ENCODE measurements at places on chromosomes 6 and 20. TPM values are rescaled to one million over a fixed set of nuclear protein-coding genes. Genes with fewer than 3 reads are reported as not detected.

GRCh38 chr6:22732176-22732970, 163.0 kb downstream of the HDGFL1 start:
- DNase-seq: no peak

DNA sequence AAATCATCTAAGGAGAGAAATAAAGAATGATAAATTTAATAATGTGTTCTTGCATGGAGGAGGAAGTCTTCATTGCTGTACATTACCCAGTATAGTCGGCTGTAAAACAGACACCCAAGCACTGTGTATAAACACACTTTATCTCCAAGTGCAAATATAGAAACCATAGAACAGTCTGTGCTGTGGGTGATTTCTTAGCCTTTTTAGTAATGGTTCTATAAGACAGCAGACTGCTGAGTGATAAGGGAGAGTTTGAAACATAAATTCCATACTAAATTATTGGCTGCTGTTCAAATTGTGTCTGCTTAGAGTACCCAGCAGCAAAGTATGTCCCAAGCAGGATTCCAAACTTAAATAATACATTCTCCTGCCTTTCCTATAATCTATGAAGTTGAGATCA, 4.6 kb downstream of the FILIP1 start:
- no peak for DNase-seq

GRCh38 chr6:168884050-168884645, 369.5 kb downstream of the THBS2 start:
- no peak for DNase-seq

DNA sequence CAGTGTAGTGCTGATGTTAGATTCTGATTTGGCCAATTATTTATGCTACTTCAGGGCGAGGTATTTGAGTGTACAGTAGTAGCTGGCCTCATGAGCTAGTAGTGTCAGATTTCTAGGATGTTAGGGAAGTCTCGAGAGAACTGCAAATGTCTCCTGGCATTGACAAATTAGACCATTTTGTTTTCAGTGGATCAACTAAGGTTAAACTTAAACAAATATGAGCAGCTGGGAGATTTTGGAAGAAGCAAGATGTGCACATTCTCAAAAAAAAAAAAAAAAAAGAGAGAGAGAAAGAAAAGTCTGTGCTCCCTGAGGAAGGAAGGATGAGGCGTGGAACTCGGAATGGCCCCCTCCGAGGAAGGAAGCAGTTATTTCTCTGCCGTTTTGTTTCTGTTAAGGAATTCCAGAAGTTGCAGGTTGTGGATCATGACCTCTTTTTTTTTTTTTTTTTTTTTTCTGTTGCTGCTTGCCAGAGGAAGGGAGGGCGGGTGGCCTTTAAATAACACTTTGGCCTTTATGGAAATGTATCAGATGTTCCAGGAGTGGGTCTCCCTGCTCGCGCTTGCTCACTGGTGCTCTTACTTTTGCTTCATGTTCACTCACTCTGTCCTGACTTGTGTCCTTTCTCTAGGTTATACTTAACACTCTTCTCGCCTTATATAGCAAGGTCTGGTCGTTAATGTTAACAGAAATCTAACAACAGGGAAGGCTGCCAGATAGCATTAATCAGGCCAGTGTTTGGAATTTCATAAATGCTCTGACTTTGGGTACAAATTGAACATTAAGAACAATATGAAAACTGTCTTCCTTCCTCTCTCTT, 124.4 kb downstream of the TCP11 start:
- peak; percentile 58 for DNase-seq

DNA sequence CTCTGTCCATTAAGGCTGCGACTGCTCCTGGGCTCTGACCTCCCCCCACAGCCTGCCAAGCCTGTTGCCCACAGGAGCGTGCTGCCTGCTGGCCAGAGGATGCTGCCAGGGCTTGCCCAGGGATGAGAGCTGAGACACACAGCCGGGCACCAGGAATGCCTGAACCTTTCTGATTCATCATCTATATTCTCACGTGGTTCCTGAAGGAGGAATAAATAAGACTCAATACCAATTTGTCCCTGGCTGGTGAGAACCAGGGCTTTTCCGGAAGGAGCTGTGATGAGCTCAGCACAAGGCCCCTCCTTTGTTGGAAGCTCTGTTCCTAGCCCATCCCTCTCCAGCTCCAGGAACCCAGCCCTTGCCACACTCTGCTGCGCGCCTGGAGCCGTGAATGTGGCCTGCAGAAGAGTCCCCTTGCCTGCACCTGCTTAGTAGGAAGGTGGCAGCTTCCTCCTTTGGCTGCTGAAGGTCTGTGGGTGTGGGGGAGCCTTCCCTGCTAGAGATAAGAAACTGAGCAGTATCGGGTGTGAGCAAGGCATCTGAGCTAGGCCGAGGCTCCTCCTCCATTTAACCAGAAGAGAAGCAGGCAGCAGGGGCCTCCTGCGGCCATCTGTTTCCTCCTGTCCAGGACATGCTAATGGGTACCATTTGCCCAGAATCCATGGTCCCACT, 37.9 kb downstream of the SYNDIG1 start:
- no peak for DNase-seq

DNA sequence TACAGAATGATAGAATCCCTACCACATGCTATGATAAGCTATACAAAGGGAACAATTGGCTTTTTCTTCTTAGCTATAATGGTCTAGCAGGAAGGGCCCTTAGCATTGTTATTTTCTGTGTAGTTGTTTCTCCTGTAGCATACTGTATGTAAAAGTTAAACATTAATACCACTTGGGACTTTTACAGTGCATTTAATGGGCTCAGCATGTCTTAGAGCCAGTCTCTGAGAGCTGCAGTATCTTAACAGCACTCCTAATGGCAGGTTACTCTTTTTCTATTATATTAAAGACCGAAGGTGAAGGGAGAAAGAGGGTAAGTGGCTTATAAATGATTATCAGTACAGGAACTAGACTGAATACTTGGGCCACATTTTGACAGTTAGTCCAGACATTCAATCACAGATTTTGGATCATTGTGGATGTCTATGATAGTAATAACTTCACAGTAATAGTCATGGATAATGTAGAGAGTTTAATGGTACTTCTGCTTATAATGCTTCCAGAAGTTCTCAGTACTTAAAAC, 290.7 kb downstream of the PHF3 start:
- no peak for DNase-seq

GRCh38 chr6:155528982-155529453, 73.4 kb upstream of the NOX3 start:
- DNase-seq: no peak

DNA sequence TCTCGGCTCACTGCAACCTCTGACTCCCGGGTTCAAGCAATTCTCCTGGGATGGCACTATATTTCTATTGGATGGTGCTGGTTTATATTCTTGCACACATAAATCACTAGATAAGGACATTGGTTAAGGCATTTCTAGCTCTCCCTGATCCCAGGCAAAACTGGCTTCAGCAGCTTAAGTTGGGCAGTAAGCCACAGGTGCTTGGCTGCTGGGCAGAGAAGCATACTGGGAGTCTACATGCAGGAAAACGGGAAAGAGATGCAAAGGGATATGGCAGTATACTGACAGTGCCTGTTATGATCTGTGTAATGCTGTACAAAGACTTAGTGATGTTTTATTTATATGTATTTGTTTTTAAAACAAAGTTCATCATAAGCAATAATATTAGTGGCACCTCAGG, 33.3 kb upstream of the ZFP64 start:
- no peak for DNase-seq

- DNase-seq: no peak
Measured at GRCh38 chr20:50541606-50542041, 31.4 kb downstream of the PTPN1 start.

DNA sequence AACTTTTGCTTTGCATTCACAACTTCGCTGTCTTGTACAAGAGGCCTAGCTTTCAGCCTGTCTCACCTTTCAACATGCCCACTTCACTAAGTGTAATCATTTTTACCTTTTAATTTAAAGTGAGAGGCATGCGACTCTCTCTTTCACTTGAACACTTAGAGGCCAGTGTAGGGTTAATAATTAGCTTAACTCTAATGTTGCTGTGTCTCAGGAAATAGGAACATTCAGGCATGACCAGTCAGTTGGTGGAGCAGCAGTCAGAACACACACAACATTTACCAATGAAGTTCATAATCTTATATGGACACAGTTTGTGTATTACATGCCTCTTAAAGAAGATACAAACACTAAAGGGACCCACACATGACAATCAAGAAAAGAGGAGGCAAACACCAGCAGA, 47.6 kb downstream of the HTR1B start:
- no peak for DNase-seq

GRCh38 chr20:12847872-12848271, 160.9 kb upstream of the SPTLC3 start:
- DNase-seq: no peak

Gene VWA7
- total RNA-seq: 3.6 TPM

Gene ERVFRD-1
- not detected for total RNA-seq
